ENCODE measurements at places on chromosomes 13 and 19.

GRCh38 chr19:3005345-3005744, 23.7 kb downstream of the TLE2 start:
- DNase-seq, result no peak

- DNase-seq, result no peak
These were observed 37.3 kb downstream of the KDM4B start for GRCh38 chr19:5006201-5006600.

GRCh38 chr19:47707135-47707925, 5.9 kb upstream of the EHD2 start:
- DNase-seq, result peak; percentile 35

DNA sequence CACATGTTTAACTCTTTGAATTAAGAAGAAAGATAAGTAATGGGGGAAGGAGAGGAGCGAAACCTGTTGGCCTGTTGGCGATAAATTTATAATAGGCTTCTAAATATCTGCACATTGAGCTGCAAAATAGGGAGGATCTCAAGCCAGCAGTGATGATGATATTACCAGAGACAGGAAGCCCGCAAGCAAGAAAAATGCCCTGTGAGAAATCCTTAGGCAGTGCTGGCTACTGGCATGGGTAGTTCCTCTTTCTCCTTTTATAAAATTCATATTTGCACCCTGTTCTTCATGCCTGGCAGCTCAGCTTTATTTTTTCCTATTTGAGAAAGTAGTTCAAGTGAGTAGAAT, 858 bp upstream of the USP12 start:
- DNase-seq, result no peak

DNA sequence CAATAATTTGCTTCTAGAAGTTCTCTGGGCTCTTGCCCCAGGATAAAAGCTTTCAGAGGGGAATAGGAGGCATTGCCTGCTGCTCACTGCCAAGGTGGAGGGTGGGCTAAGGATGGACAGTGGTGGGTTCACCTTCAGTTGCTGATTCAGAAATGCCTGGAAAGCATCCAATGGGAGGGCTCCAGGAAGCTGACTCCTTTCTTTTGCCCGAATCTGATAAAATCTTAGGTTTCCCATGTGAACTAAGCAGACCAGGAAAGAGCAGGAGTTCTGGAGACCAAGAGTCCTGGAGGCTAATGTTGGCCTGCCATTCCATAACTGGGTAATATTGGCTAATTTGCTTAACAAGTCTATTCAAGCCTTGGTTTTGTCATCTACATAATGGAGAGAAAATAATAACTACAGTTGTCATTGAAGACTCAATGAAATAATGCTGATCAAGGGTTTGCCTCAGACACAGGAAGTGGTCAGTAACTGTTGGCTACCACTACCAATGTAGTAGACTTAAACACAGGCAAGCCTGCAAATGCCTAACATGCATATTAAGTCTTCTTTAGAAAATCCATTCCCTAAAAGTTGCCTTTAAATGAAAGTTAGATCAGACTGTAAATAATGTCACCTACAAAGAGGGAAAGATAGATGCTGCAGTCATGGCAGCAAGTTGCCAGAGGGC, 528.4 kb upstream of the NBEA start:
- no peak for DNase-seq

DNA sequence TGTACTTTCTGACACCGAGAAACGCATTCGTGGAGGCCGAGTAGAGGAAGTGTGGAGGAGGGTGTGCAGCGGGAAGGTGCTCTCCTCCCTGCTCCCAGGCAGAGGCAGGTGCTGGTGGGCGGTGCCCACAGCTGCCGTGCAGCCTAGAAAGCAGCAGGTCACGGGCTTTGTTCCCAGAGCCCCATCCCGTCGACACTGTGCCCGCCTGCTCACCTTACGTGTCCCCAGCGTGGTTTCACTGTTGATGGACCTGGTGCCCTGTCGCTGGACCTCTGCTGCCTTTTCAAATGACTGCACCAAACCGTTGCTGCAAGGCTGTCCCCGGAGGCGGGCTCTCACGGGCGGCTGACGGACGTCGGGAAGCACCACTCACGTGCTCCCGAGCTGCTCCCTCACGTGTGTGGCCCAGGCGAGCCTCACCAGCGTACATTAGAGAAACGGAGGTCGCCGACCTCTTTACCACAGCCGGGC, 20.8 kb downstream of the PLEKHJ1 start:
- DNase-seq, result no peak

GRCh38 chr13:30719525-30719914, 15.8 kb upstream of the ALOX5AP start:
- no peak for DNase-seq

- no peak for DNase-seq
These were observed 8.6 kb downstream of the ZBTB7A start for GRCh38 chr19:4057931-4058692.

DNA sequence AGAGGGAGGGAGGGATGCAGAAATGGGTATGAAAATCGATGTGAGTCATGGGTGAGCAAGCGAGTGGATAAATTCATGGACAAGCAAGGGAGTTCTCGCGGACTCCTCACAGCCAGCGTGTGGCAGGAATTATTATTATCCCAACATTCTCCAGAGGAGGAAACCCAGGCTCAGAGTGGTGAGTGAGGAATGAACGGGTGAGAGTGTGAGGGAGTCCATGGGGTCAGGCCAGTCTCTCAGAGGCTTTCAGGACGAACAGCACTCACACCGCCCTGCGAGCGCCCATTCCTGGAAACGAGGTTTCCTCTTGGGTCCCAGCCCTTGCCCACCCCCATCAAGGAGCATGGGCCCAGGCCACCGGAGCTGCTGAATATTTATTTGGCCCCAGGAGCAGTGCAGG, 6.3 kb upstream of the DNAAF3 start:
- DNase-seq, result no peak

DNA sequence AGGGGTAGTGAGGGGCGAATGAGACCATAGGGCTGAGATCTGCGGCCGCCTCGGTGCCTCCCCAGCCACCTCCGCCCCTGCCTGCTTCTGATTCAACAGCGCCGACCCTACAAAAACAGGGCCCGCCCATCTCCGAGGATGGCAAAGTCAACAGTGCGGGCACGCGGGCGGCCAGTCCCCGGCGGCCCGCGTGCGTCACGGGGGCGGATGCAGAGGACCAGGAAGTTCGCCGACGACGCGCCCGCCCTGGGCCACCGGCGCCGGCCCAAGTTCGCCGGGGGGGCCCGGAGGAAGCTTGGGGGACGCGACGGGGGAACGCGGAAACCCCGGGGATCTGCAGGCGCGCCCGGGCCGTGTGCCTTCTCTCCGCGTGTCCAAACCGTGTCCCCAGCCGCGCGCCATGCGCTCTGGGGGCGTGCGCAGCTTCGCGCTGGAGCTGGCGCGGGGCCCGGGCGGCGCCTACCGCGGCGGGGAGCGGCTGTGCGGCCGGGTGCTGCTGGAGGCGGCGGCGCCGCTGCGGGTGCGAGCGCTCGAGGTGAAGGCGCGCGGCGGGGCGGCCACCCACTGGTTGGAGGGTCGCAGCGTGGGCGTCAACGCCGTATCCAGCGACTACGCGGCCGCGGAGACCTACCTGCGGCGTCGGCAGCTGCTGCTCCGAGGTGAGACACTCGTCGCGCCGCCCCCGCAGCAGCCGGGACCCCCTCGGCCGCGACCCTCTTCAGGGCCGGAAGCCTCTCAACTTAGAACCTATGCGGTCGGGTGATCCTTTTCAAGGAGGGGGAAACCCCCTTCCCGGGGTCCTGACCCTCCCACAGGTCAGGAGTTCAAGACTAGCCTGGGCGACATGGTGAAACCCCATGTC, 6.8 kb upstream of the ARRDC2 start:
- peak; percentile 73 for DNase-seq

DNA sequence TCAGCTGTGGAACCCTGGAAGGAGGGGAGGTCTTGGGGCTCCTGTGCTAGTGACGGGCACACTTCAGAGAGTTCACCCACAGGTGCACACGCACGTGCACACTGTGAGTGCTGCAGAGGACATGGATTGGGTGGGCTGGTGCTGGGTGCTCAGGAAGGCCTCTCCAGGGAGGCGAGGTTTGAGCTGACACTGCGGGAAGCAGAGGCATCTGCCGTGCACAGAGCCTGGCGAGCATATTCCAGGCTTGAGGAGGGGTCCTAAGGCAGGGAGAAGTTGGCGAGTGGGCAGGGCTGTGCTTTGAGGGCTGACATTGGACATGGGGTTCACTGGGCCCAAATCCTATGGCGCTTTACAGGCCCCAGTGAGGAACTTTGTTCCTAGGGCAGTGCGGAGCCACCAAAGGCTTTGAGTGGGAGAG, 25.6 kb downstream of the CCDC8 start:
- DNase-seq, result no peak

DNA sequence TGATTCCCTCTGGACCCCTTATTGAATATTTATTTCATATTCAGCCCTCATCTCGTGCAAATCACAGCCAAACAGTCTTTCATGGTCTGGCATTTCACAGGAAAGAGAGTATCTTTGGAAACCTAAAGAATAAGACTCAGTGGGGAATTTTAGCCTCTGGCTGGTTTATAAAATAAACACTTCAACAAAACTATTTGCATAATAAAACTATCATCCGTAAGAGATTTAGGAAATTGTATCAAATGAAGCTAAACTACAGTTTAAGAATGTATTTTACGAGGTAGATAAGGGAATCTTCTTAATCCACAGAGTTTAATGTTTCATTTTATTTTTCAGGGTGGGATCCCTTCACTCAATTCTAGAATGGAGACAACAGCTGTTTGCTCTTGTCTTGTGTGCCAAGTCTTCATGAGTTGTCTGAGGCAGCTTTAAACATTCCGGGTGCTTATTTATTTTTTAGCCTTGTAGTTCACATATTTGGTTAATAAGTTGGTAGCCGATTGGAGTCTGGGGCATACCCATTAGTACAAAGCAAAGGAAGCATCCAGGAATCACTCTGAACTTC, 634.4 kb upstream of the KLF12 start:
- no peak for DNase-seq

GRCh38 chr19:32227561-32228165, 117.7 kb upstream of the ZNF507 start:
- no peak for DNase-seq

DNA sequence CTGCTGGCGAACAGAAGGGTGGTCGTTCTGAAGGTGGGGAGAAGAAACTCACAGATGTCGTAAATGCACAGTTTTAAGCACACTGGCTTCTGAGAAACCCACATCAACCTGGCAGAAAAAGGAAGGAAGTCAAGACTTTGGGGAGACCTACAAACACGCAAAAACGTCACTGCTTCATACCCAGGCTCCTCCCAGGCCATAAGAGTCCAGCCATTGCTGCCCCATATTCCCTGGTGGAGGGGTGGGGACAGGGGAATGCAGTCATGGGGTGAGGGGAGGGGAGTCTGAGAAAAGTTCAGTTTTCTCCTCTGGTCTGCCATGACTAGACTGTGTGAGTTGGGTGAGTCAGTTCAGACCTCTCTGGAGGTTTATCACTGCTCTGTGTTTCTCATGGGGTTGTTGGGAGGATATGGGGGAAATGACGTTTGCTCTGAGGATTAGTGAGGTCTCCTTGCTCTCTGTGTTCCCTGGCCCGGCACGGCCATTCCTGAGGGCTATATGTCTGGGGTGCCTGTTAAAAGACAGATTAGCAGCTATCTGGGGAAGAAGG, 139.0 kb downstream of the FLT1 start:
- DNase-seq, result no peak

- no peak for DNase-seq
These were observed 729.0 kb downstream of the FGF9 start for GRCh38 chr13:22399801-22400420.

GRCh38 chr19:57320180-57321084, at the start of gene ZNF543:
Gene ZNF543 (plus strand): TSS chr19:57320472. CDS start chr19:57320854, 382 bp downstream.
- peak; percentile 79 for DNase-seq

GRCh38 chr19:42328854-42329253, 3.4 kb downstream of the MEGF8 start:
- DNase-seq, result no peak

- no peak for DNase-seq
These were observed 543.6 kb downstream of the RFC3 start for GRCh38 chr13:34361560-34361959.

DNA sequence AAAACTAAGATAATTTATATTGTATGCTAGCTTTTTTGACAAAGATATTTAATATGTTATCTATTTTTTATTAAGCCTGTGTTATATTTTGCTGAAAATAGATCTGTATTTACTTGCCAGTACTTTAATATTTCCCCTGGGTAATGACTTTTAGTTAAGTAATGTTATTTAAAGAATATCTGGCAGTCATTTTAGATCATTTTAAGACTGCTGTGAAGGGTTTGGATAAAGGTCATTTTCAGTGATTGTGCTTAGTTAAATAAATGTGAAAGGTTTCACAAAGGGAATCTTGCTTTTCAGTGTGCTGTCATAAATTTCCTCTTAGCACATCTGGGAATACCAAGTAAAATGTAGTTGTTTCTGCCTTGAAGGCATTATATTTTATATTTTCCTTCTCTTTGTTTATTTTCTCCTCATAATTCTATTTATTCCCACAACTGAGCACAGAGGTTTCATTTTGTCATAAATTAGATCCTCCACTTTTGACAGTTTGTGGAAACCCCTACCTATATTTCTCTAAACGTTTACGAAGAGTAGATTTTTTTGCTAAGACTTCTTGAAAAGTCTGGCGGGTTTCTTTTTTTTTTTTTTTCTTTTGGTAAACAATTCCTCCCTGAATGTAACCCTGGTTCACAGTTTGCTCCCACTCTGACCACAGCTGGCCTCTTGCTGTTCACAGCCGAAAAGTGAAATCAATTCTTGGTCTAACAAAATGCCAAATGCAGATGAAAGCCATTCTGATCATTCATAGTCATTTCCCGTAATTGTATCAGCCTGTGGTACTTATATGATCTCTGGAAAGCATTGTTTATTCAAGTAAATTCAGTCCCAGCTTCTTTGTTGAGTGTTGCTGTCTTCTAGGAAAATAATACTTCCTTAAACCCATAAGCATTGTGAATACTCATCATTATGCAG, 87.8 kb downstream of the MAB21L1 start:
- DNase-seq, result no peak

- no peak for DNase-seq
These were observed 283.2 kb upstream of the ARGLU1 start for GRCh38 chr13:106850973-106851650.

DNA sequence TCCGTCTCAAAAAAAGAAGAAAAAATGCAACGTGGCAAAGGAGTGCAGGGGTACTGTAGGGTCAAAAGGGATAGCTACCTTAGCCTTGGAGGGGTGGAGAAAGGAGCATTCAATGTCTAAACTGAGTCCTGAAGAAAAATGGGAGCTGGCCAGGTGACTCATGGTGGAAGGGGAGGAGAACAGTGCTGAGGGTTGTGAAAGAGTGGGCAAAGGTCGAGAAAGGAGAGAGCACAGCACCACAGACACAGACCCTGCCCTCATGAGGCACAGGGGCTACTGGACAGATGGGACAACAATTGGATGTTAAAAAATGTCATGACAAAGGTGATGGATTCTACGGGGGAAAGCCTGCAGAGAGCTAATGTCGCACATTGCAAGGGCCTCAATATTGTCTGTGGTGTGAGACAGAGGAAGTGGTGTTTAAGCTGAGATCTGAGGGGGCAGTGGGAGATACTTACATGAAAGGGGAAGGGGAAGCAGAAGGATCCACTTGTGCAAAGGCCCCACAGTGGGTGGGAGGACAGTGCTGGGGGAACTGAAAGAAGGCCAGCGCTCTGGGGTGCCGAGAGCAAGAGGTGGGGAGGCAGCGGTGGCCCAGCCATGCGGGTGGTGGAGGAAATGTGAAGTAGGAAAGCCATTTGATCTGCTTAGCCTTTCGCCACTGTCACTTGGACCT, 42.9 kb upstream of the URAD start:
- no peak for DNase-seq

- no peak for DNase-seq
These were observed 7.9 kb upstream of the CYSLTR2 start for GRCh38 chr13:48645845-48646244.
